ENCODE measurements at places on chromosomes 5 and 9. TPM values are rescaled to one million over a fixed set of nuclear protein-coding genes. Genes with fewer than 3 reads are reported as not detected.

DNA sequence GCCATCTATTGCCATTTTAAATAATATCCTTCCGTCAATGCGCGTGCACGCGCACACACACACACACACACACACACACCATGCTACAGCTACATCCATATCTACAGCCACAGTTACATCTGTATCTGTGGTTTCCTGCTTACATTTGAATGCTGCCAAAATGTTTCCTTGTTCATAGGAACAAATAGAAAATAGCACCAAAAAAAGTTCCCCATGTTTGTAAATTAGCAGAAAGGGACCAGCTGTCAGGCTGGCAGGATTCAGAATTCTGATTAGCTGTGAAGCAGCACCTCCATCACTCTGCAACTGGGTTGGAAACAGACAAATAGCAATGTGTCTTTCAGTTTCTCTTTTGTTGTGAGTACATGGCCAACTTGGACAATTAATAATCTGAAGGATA is 601.5 kb downstream of the IRX1 start:
- DNase-seq: no peak

DNA sequence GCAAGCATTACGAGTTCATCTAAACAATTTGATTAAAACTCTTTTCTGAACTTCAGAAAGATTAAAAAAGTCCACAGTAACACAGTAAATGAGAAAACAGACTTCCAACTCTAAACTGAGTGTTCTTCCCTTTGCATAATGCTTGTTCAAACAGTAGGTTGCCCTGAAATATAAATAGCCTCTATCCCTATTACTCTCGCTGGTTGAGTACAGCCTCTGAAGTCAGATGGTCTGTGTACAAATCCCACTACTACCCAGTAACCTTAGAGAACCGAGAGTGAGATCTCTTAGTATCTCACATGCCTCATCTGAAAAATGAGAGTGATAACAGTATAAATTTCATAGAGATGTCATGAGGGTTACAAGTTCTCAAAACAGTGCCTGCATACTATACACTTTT is 591.6 kb downstream of the CAAP1 start:
- DNase-seq: no peak

TRIM36 gene
- 2.5 TPM for polyA plus RNA-seq

DNA sequence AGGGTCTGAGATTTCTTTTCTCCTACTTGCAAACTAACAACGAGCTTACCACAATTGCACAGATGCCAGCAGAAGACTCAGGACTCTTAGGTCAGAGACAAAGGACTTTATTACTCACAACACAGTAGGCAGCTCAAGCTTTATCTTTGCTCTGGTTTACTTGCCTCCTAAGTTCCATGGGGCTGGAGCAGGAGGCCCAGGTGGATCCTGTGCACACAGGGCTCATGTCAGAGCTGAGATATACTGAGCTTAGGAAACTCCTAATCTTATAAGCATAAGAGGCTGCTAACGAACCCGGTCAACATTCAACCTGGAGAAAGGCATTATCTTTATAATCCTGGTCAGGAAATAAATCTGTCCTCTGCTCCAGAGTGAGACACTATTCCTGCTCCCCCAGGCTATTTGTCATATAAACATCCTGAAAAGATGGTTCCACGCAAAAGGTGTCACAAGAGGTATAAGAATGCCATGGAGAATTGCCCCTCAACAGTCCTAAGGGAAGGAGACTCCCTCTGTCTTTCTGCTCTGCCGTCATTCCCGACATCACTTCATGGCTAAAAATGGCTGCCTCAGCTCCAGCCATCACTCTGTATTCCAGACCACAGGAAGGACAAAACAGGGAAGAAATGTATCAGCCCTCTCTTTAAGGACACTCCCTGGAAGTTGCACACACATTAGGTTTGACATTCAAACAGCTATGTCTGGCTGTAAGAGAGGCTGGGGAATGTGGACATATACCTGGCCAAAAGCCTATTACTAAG is 16.2 kb downstream of the DUSP1 start:
- no peak for DNase-seq
